ENCODE measurements at places on chromosomes 4 and X. TPM values are rescaled to one million over a fixed set of nuclear protein-coding genes. Genes with fewer than 3 reads are reported as not detected.

The ADAMTS3 gene
- not detected for total RNA-seq

The DCAF12L2 gene
- not detected for total RNA-seq

The ZMAT1 gene
- total RNA-seq: 0.57 TPM

The NAP1L2 gene
- 2.1 TPM for total RNA-seq

The VSIG4 gene
- not detected for total RNA-seq

DNA sequence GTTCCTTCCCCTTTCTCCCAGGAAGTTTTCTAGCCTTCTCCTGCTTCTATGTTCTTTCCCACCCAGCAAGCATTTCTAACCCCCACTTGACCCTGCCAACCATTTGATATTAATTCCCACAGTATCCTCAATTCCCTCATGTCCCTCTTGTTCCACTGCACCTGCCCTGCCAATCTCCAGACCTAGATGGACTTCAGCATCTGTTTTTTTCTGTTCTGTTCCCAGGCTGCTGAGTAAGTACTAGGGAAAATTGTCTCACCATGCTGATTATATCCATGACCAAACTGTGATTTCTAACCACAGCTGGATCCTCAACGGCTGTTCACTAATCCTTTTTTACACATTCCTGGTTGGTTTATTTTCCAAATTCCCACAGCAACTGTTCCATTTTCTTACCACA lies 37.7 kb downstream of the CLCN5 start:
- no peak for DNase-seq

DNA sequence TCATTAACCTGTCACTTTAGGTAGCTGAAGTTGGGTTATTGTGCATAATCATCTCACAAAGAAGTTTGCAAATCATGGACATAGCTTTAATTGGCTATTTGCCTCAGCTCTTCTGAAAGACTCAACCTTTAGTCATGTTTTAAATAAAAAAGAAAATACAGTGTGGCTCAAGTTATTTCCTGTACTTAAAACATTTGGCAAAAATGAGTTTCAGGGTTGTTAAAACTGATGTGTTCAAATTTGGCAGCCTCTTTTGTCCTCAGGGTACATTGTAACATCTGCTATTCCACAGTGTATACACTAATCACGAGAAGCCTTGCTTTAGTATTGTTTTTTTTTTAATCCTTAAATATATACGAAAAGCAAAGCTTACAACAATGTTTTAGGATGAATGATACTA lies 31.5 kb upstream of the HPGD start:
- DNase-seq: no peak

Measured in activated CD4-positive, alpha-beta T cell treated with anti-CD3 and anti-CD28 coated beads, Interleukin-2, amount 10 ng/mL, durations not matched to agents 24 days and 14 days (primary cell).